ENCODE measurements at places on chromosomes 12 and 14. TPM values are rescaled to one million over a fixed set of nuclear protein-coding genes. Genes with fewer than 3 reads are reported as not detected.

The ACVRL1 gene
- total RNA-seq: 95.7 TPM

The HCAR1 gene
- total RNA-seq: 3.3 TPM

The IL26 gene
- not detected for total RNA-seq

The RFLNA gene
- 0.97 TPM for total RNA-seq

The IL22 gene
- not detected for total RNA-seq

The HCAR2 gene
- total RNA-seq: 0.24 TPM

- DNase-seq: no peak
Observed at GRCh38 chr12:83214185-83214584, 527.5 kb downstream of the TMTC2 start.
